ENCODE measurements at places on chromosomes 3 and 15.

DNA sequence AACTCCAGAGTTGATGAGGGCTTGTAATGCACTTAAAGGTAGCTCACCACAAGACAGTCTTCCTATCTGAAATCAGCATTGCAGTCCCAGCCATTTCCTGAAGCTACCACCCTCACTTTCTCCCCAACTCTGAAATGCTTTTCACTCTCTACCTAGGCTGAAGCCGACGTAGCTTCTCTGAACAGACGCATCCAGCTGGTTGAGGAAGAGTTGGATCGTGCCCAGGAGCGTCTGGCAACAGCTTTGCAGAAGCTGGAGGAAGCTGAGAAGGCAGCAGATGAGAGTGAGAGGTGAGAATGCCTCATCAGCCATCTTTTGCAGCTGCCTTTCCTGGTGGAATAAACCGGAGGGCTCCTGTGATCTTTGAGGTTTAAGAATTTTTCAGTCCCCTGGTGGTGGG lies 14.3 kb downstream of the TPM1 start:
- DNase-seq, result no peak

GRCh38 chr3:30952786-30953185 lies 58.3 kb upstream of the GADL1 start:
- no peak for DNase-seq

- DNase-seq, result no peak
These were observed 73.8 kb downstream of the TLE3 start for GRCh38 chr15:70023769-70024491.

GRCh38 chr15:38389924-38390542 lies 63.9 kb upstream of the FAM98B start:
- peak; percentile 48 for DNase-seq

All from GM10248 (cell line).